ENCODE measurements at places on chromosomes 13 and 19.

- no peak for DNase-seq
These were observed 10.5 kb upstream of the SMG9 start for GRCh38 chr19:43765109-43765876.

DNA sequence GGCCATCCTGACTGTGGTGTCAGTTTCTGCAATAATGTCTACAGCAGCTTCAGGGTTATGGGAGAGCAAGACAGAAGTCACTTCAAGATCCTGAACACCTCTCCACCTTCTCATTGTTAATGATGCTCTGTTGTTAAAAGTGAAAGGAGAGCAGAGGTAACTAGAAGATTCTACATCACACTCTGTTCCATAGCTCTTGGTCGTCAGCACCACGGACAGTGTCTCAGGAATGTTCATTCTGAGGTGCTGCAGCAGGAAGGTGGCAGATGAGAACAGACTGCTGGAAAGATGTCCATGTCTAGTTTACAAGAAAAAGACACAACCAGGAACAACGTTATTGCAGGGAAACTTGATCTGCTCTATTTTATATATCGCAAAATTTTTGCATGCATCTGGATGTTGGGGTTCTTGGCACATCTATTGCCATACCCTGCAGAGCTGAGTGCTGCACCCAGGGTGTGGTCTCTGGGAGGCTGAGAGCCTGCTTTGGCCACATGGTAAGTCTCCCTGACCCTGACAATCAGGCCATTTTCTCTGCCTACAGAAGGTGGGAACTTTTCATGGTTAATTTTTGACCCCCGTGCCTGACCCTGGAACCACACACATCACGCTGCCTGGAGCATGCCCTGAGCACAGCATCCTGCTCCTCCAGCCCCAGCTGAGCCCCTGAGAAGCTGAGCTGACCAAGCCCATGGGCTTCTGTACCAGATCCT is 12.7 kb downstream of the CEACAM21 start:
- peak; percentile 65 for DNase-seq

GRCh38 chr13:43684963-43685725 is 101.6 kb downstream of the ENOX1 start:
- no peak for DNase-seq

- peak; percentile 19 for DNase-seq
These were observed 7.0 kb downstream of the PGLYRP1 start for GRCh38 chr19:46015687-46016425.

GRCh38 chr13:77196052-77196618 is 130.8 kb downstream of the MYCBP2 start:
- DNase-seq, result no peak

GRCh38 chr13:22018076-22018835 is 347.4 kb downstream of the FGF9 start:
- no peak for DNase-seq

GRCh38 chr13:91347996-91348905 is 764 bp downstream of the MIR17HG start:
- DNase-seq, result peak; percentile 21

DNA sequence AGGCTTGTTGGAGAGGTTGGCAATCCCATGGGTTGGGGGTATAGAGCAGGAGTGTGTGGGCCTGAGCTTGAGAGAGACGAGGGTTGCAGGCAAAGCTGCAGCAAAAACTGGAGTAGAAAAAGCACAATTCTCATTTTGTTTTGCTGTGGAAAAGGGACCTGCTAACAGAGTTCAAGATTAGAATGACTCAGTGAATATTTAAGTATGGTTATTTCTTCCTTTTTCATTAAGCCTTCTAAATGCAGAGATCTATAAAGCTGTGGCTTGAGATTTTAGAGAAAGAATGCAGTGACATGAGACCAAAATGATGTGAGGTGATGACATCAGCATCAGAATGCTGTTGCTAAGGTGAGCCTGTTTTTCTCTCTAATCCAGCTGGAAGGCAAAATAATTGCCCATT is 10.8 kb upstream of the MBNL2 start:
- no peak for DNase-seq

- peak; percentile 56 for DNase-seq
These were observed 20.1 kb downstream of the NOTCH3 start for GRCh38 chr19:15180451-15181390.

GRCh38 chr19:8626842-8627241 is 3.6 kb upstream of the NFILZ start:
- DNase-seq, result no peak

GRCh38 chr13:72545030-72545719 is 182.3 kb downstream of the MZT1 start:
- no peak for DNase-seq

DNA sequence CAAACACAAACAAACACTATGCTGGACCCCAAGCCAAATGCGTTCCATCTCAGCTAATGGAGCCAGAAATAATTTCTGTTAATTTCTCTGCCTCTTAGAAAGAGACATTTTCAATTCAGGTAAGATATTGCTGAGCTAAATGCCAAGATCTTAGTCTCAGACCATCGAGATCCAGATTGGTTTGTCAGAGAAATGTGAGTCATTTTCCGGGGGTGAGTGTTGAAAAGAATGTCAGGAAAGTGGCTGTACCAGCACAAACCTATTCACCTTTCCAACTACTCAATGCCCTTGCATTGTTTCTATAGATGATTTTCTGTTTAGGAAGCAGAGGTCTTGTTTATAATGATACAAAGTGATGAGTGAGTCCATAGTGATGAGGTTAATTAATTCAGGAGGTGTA is 266.8 kb upstream of the TSHZ3 start:
- DNase-seq, result no peak

DNA sequence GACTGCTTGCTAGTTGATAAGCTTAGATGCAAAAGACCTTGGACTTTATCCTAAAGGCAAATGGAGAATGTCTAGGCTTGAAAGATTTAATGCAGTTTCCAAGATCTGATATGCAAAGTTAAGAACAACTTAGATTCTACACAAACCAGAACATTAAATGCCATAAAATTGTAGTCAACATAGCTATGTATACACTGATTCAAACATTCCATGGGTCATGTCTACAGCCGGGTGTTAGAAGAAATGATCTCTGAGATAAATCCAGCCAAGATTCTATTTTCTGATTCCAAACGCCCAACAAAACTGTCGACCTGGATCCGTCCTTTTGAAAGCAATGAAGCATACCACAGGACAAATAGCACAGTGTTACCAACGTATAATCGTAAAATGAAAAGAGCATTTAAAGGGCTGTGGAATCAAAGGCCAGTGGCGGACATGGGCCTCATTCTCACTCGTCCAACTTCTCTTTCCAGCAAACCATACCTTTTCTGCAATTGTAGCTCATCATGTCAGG is 52.7 kb downstream of the KCTD12 start:
- no peak for DNase-seq

DNA sequence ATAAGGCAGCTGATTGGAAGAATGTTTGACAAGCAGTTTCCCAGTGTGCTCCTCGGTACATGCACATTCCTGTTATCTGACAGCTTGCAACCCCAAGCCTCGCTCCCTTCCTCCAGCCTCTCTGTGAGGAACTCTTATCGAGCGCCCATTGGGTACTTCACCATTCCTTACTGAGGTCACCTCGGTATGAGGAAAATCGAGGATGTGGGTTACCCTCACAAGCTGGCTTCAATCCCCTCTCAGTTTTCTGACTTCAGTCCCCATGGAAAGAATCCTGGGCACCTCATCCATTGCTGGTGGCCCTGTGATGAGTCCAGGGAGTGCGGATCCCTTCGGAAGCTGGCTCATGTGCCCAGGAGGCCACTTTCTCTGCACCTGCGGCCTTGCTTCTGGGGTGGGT is 17.3 kb downstream of the TEX29 start:
- DNase-seq, result no peak

DNA sequence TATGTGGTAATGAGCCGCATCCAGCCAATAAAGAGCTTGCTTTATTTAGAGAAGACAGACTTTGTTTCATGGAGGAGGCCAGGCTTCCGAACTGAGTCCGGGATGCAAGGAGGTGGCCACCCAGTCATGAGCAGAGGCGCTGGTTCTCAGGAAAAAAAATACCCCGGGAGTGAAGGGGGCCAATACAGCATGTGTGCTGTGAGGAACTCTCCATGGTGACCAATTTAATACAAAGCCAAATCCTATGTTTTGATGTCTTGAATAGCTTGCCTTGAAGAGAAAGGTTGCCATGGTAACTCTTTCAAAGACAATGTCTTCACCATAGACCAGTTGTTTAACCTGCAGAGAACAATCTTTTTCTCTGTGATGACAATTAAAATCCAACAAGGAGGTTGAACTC is 43.4 kb upstream of the PDCD5 start:
- peak; percentile 28 for DNase-seq

- no peak for DNase-seq
These were observed 4.9 kb upstream of the OR7A17 start for GRCh38 chr19:14890643-14891379.

- DNase-seq, result no peak
These were observed 20.4 kb downstream of the ZNF578 start for GRCh38 chr19:52473655-52474350.

DNA sequence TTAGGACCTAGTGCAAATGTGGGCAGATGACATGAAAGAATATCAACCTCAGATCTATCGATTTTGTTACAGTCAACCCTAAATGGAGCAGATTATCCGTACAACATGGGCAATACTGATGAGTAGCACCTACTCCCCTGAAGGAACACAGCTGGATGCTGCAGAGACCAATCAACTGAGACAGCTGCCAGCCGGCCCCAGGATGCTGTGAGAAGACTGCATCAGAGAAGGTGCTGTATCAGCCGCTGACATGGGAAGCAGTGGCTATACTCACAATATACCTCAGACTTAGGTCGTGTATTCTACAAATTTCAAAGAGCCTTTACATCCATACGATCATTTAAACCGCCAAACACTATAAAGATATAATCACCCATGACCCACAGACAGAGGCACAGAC is 95.9 kb upstream of the FNDC3A start:
- DNase-seq, result no peak

DNA sequence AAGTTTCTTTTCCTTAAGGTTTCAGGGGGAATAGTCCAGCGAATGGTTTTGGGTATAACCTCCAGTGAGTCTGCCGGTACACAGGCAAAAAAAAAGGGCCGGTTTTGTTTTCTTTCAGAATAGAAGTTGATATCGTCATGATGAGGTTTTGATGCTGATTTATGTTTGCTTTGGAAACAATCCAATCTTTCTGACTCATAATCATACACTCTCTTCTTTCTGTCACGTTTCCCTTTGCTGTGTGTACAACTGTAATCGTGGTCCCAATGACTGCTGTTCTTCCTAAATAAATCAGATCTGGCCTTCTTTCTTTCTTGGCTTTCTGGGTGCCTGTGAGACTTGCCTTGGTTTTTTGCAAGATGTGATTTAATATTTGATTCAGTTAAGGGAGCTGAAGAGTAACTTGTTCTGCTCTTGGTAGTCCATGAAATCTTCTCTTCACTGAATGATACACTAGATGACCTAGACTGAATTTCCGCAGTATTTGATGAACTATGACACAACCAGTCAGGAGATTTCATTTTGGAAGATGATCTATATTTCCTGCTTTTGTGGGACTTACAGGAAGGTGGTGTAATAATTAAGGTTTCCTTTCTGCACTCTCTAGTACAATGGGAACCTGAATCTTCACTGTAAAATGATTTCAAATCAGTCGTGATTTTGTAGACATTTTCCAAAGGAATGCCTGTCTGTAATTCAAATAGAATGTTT is 34.9 kb upstream of the METTL21C start:
- DNase-seq, result no peak

DNA sequence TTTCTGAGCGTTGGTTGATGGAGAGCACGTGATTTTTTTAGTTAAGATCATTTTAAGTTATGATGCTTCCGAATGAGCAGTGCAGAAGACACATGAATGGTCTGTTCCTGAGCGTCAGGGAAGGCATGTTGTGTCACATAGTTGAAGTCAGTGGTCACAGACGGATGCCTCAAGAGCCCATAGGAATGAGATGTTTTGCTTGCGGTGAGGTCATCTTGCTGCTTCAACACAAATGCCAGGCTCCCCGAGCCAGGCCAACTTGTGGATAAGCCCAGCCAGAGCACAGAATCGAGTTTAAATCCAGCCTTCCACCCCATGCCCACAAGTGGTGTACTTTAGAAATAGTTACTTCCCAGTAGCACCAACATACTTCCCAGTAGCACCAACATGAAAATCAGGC is 5.4 kb downstream of the UPF3A start:
- no peak for DNase-seq

DNA sequence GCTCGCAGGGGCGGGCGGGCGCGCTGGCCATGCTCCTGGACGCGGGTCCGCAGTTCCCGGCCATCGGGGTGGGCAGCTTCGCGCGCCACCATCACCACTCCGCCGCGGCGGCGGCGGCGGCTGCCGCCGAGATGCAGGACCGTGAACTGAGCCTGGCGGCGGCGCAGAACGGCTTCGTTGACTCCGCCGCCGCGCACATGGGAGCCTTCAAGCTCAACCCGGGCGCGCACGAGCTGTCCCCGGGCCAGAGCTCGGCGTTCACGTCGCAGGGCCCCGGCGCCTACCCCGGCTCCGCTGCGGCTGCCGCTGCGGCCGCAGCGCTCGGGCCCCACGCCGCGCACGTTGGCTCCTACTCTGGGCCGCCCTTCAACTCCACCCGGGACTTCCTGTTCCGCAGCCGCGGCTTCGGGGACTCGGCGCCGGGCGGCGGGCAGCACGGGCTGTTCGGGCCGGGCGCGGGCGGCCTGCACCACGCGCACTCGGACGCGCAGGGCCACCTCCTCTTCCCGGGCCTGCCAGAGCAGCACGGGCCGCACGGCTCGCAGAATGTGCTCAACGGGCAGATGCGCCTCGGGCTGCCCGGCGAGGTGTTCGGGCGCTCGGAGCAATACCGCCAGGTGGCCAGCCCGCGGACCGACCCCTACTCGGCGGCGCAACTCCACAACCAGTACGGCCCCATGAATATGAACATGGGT is 599 bp downstream of the ZIC2 start:
- no peak for DNase-seq

GRCh38 chr19:31338069-31338776 is 11.0 kb downstream of the TSHZ3 start:
- DNase-seq, result peak; percentile 71

DNA sequence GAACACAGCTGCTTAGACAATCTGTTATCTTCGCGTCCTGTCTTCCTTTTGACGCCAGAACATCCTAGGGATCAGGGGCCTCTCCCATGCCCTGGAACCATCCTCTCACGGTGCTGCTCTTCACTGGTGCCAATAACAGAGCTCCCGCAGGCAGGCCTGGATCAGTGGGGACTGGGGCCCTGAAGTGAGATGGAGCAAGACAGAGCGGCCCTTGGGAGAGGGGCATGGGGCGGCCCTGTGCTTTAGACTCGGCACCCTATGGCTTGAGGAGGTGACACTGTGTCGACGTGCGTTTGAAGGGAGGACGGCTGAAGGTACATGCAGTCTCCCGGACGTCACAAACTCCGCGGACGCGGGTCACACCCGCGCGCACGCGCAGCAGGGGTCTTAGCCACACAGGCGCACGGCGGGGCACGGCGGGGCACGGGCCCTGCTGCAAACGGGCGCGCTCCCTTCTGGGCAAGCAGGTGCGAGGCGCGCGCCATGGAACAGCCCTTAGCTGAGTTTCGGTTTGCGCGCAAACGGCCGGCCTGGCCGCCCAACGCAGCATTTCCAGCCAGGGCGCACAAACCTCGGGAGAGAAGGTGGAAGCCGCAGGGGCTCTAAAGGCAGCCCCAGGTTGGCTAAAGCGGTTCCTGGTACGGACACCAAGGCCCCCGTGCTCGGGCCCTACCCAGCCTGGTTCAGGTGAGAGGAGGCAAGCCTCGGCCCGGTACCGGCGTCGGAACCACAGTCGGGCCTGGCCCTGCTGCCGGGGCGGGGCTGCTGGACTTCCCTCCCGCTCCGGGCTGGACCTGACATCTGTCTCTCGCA is 16.5 kb upstream of the RNF17 start:
- DNase-seq, result peak; percentile 27

- no peak for DNase-seq
These were observed 62.8 kb downstream of the EFNB2 start for GRCh38 chr13:106472621-106473020.

All from iPS-NIHi11 (cell line).